Lower lobe of right lung (tissue), 2 donors: ENCODE measurements at places on chromosomes 5 and 9.

GRCh38 chr5:60260658-60261057, 367.1 kb upstream of the PDE4D start:
- no peaks in the 10 kb centered on the region for H3K36me3 ChIP-seq
- H3K4me3 ChIP-seq, result no peak overlapping the region
- H3K27ac ChIP-seq, result no peak overlapping the region
- no peaks in the 10 kb centered on the region for H3K4me1 ChIP-seq
- no peak for DNase-seq

- DNase-seq, result no peak
- H3K27me3 ChIP-seq, result no peaks in the 10 kb centered on the region
- no peak overlapping the region for H3K27ac ChIP-seq
- H3K4me3 ChIP-seq, result no peak overlapping the region
- H3K36me3 ChIP-seq, result no peaks in the 10 kb centered on the region
- no peaks in the 10 kb centered on the region for H3K4me1 ChIP-seq
Measured at GRCh38 chr5:124179819-124180218, 566.6 kb downstream of the ZNF608 start.

- no peaks in the 10 kb centered on the region for H3K36me3 ChIP-seq
- peak overlapping the region; percentile 46 for H3K27ac ChIP-seq
- no peak overlapping the region for H3K4me3 ChIP-seq
- H3K27me3 ChIP-seq, result no peaks in the 10 kb centered on the region
- H3K4me1 ChIP-seq, result peaks cover 43% of the 10 kb centered on the region
- no peak for DNase-seq
Measured at GRCh38 chr5:172699999-172700364, 58.9 kb downstream of the NEURL1B start.

GRCh38 chr5:139037732-139038131, 160.4 kb downstream of the SIL1 start:
- no peak overlapping the region for H3K4me3 ChIP-seq
- H3K27me3 ChIP-seq, result no peaks in the 10 kb centered on the region
- no peaks in the 10 kb centered on the region for H3K36me3 ChIP-seq
- DNase-seq, result no peak
- no peaks in the 10 kb centered on the region for H3K4me1 ChIP-seq

- no peak overlapping the region for H3K4me3 ChIP-seq
- no peak for DNase-seq
- H3K27ac ChIP-seq, result no peak overlapping the region
- no peaks in the 10 kb centered on the region for H3K27me3 ChIP-seq
- H3K36me3 ChIP-seq, result no peaks in the 10 kb centered on the region
Measured at GRCh38 chr5:56981548-56982315, 29.8 kb upstream of the MIER3 start.

GRCh38 chr9:90175865-90176264, 466.8 kb downstream of the DIRAS2 start:
- no peak overlapping the region for H3K4me3 ChIP-seq
- no peak overlapping the region for H3K27ac ChIP-seq
- DNase-seq, result no peak
- no peaks in the 10 kb centered on the region for H3K4me1 ChIP-seq
- H3K27me3 ChIP-seq, result no peaks in the 10 kb centered on the region

DNA sequence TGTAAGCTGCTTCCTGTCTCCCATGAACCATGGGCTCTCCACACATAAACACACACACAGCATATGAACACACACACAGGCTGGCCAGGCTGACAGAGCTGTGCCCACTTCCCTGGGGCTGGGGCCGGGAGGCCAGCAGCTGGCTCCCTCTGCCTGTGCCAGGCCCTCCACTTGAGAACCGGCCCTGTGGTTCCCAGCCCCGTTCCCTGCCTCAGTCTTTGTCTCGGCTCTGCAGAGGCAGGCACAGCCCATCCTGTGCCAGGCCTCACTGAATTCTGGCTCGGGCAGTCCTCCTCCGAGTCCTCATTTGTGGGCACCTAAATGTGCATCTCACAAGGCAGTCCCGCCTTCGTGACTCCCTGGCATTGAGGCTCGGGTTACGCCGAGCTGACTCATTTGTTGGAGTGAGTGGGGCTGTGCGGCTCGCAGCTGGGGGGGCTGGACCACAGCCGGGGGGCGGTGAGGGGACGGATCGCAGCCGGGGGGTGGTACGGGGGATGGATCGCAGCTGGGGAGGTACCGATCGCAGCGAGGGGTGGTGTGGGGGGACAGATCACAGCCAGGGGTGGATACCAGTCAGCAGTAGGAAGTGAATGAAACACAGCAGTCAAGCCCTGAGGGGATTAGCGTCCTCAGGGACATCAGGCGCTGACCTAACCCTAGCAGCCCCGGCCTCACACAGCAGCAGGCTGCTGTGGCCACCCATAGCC, 72.3 kb downstream of the PSMB7 start:
- peak; percentile 54 for DNase-seq
- no peaks in the 10 kb centered on the region for H3K27me3 ChIP-seq
- H3K27ac ChIP-seq, result peak overlapping the region; percentile 51
- peaks cover 96% of the 10 kb centered on the region for H3K36me3 ChIP-seq
- no peak overlapping the region for H3K4me3 ChIP-seq

DNA sequence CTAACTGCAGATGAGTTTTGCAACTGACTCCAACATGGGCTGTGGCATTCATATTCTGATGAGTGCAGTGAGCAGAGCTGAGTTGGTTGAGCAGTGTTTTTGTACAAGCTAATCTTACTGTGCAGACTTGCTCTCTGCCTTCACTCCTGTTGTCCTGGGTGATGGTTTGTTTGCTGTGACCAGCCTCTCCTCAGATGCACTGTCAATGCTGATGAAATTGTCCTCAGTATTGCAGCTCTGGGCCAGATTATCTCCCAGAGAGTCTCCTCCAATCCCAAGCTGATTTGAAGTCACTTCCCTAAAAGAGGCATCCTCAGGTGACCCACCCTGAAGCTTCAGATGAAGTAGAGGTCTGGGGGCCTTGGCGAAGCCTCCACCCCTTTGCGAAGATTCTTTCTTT, 581.8 kb downstream of the ACTL7B start:
- no peak overlapping the region for H3K4me3 ChIP-seq
- no peaks in the 10 kb centered on the region for H3K27me3 ChIP-seq
- H3K36me3 ChIP-seq, result no peaks in the 10 kb centered on the region
- no peak for DNase-seq
- H3K27ac ChIP-seq, result no peak overlapping the region
- peaks cover 14% of the 10 kb centered on the region for H3K4me1 ChIP-seq

GRCh38 chr5:40681363-40682153, 1.8 kb downstream of the PTGER4 start:
- H3K4me1 ChIP-seq, result peaks cover 34% of the 10 kb centered on the region
- peaks cover 18% of the 10 kb centered on the region for H3K27me3 ChIP-seq
- H3K4me3 ChIP-seq, result peak overlapping the region; percentile 82
- DNase-seq, result peak; percentile 82
- peak overlapping the region; percentile 87 for H3K27ac ChIP-seq
- H3K36me3 ChIP-seq, result no peaks in the 10 kb centered on the region

GRCh38 chr5:3142261-3143027, 391.0 kb upstream of the IRX2 start:
- no peaks in the 10 kb centered on the region for H3K27me3 ChIP-seq
- DNase-seq, result no peak
- H3K27ac ChIP-seq, result no peak overlapping the region
- H3K4me1 ChIP-seq, result no peaks in the 10 kb centered on the region
- H3K4me3 ChIP-seq, result no peak overlapping the region

- H3K27ac ChIP-seq, result no peak overlapping the region
- H3K4me3 ChIP-seq, result no peak overlapping the region
- no peaks in the 10 kb centered on the region for H3K36me3 ChIP-seq
- no peaks in the 10 kb centered on the region for H3K27me3 ChIP-seq
Measured at GRCh38 chr5:107968998-107969397, 298.3 kb upstream of the EFNA5 start.

GRCh38 chr5:157718519-157718918, 12.7 kb upstream of the THG1L start:
- H3K4me1 ChIP-seq, result peaks cover 8% of the 10 kb centered on the region
- H3K36me3 ChIP-seq, result no peaks in the 10 kb centered on the region
- DNase-seq, result no peak
- no peaks in the 10 kb centered on the region for H3K27me3 ChIP-seq
- H3K27ac ChIP-seq, result no peak overlapping the region

GRCh38 chr9:117231012-117231411, 183.8 kb downstream of the ASTN2 start:
- H3K4me1 ChIP-seq, result no peaks in the 10 kb centered on the region
- H3K4me3 ChIP-seq, result no peak overlapping the region
- DNase-seq, result no peak

DNA sequence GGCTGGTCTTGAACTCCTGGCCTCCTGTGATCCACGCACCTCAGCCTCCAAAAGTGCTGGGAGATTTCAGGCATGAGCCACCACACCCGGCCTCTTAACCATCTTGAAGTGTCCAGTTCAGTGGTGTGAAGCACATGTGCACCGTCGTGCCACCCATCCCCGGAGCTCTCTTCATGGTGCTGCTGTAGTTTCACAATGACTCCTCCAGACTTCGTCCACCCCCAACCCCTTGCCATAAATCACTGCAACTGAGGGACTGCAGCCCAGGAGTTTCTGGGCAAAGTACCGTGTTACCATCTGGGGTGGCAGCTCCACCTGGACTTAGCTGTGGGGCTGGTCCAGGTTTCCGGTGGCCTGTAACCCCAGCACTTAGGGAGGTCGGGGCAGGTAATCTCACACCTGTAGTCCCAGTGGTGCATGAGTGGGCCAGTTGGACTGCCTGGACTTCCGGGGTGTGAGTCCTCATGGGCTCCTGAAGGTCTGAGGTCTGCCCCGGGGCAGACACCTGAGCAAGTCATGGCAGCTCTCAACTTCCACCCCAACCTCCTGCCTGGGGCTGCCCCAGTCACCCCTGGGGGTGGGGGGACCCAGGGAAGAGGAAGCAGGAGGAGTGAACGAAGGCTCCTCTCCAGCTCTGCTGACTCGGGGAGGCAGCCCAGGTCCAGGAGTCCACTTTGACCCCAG, 6.6 kb upstream of the N4BP3 start:
- H3K4me1 ChIP-seq, result peaks cover 10% of the 10 kb centered on the region
- no peak overlapping the region for H3K27ac ChIP-seq
- no peak for DNase-seq
- H3K36me3 ChIP-seq, result no peaks in the 10 kb centered on the region

- no peaks in the 10 kb centered on the region for H3K36me3 ChIP-seq
- H3K27ac ChIP-seq, result no peak overlapping the region
- no peak for DNase-seq
- H3K4me3 ChIP-seq, result no peak overlapping the region
- H3K4me1 ChIP-seq, result no peaks in the 10 kb centered on the region
Measured at GRCh38 chr5:6176102-6176693, 202.1 kb downstream of the MED10 start.

- H3K27me3 ChIP-seq, result no peaks in the 10 kb centered on the region
- no peaks in the 10 kb centered on the region for H3K4me1 ChIP-seq
- no peak for DNase-seq
- H3K36me3 ChIP-seq, result no peaks in the 10 kb centered on the region
Measured at GRCh38 chr9:69649566-69650250, 22.5 kb downstream of the APBA1 start.

DNA sequence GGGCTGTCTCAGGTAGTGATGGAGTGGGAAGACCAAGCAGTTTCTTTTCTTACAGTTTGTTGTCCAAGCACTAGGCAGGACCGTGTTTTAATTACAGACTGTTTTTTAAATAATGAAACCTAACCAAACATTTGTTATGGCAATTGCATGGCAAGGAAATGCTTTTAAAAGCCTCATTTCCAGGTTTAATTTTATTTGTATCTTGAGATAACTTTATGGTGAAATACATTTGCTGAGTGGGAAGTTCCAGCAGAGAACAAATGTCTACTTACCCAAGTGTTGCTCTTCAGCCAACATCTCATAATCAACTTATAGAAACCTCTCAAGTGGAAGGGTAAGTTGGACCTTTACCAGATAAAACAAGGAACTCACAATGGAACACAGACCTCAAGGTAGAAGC, 11.8 kb upstream of the LHFPL2 start:
- H3K4me1 ChIP-seq, result peaks cover 5% of the 10 kb centered on the region
- no peaks in the 10 kb centered on the region for H3K36me3 ChIP-seq
- no peak for DNase-seq
- H3K4me3 ChIP-seq, result no peak overlapping the region

- no peaks in the 10 kb centered on the region for H3K36me3 ChIP-seq
- H3K27me3 ChIP-seq, result no peaks in the 10 kb centered on the region
- H3K4me1 ChIP-seq, result no peaks in the 10 kb centered on the region
- no peak overlapping the region for H3K27ac ChIP-seq
- H3K4me3 ChIP-seq, result no peak overlapping the region
Measured at GRCh38 chr5:148607406-148607805, 46.9 kb downstream of the HTR4 start.

- H3K4me3 ChIP-seq, result no peak overlapping the region
- H3K27me3 ChIP-seq, result no peaks in the 10 kb centered on the region
- H3K36me3 ChIP-seq, result no peaks in the 10 kb centered on the region
- no peak overlapping the region for H3K27ac ChIP-seq
- no peak for DNase-seq
Measured at GRCh38 chr5:20276061-20276958, 288.3 kb upstream of the CDH18 start.

DNA sequence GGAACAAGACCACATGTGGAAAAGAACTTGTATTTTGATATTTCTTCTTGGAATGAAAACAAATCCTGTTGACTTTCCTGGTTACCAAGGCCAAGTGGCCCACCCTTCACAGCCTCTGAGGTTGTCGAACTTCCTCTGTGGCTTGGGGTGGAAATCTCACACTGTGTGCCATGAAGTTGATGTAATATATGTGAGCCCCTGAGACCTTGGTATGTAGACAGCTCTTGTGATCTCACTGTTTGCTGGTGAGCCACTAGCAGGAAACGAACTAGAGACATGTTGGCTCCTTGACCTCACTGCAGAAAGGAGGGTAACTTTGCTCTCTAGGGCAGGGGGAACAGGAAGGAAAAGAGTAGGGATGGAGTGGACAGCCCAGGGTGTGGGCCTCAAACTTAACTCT, 159.4 kb downstream of the ARHGAP26 start:
- no peaks in the 10 kb centered on the region for H3K36me3 ChIP-seq
- H3K27me3 ChIP-seq, result no peaks in the 10 kb centered on the region
- no peak overlapping the region for H3K4me3 ChIP-seq
- peaks cover 76% of the 10 kb centered on the region for H3K4me1 ChIP-seq

DNA sequence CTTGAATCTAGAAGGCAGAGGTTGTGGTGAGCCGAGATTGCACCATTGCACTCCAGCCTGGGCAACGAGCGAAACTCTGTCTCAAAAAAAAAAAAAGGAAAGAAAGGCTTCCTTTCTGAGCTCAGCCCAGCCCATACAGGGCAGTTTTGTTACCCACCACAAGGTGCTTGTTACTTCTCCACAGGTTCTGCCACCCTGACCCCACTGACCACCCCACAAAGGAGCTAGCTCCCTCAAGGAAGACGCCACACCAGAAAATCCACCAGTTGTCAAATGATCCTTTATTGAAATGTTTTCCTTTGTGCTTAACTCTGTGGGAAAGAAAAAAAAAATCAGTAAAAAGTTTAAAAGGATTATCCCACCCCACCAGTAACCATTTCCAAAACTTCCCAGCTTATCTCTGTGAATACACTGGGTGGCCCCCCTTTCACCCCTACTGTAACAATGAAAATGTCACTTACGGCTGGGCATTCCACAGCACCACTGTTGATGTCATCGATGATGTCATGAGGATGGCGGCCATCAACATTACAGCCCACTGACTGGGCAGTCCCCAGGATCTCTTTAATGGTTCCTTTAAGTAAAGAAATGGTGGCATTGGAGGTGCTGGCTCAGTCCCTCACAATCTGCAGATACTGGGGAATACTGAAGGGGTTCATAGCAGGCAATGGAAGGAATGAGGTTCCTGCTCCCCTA, 3.6 kb downstream of the RPL12 start:
- H3K4me3 ChIP-seq, result no peak overlapping the region
- peaks cover 29% of the 10 kb centered on the region for H3K4me1 ChIP-seq
- no peak for DNase-seq
- no peaks in the 10 kb centered on the region for H3K27me3 ChIP-seq
